ENCODE measurements at places on chromosomes 13 and 19.

DNA sequence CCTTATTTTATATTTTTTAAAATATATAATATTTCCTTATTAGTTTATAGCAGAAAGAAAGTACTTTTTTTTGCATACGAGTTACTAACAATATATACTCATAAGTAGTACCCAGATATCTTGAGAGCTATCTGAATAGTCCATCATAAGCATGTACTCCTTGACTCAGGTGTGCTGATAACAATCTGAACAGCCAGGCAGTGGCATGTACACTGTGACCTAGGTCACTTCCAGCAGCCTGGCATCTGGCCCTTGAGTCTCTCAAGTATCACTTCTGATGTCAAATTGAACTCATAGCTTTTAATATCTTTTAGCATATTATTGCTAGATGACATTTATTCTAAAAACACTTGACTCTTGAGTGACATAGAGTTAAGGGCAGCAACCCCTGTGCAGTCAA lies 1576.7 kb downstream of the SLITRK1 start:
- no peak for DNase-seq

DNA sequence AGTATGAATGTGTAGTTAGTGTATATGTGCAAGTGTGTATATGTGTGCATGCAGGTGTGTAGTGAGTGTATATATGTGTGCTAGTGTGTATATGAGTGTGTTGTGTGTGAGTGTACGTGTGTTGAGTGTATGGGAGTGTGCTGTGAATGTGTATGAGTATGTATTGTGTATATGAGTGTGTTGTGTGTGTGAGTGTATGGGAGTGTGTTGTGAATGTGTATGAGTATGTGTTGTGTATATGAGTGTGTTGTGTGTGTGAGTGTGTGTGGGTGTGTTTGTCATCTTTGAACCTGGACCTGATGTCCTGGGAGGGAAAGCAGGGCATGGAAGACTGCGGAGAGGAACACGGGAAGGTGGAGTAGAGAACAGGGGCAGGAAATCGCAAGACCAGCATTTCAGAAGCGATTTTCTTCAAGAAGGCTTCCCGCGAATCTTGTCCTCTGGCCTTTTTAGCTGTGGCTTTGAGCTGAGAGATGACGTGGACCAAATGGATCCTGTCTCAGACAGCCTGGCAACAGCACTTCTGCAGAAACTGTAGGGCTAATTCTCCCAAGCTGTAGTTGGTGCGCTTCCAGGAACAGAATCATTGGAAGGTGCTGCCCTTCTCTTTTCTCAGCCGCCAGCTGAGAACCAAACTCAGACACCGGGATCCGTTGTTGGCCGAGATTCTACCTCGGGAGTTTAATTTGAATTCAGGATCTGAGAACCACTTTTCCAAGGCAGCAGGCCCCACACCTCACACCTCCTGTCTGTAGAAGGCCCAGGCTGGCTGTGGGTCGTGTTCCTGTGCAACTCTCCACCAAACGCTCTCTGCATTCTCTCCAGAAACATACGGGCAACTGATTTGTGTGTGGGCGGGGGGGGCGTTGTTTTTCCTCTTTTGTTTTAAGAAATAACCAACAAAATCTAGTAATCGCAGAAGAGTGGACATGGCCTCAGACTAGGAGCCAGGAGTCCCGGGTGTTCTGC lies 94.7 kb upstream of the RAP2A start:
- peak; percentile 86 for DNase-seq

GRCh38 chr13:67402546-67402945 lies 172.4 kb upstream of the PCDH9 start:
- no peak for DNase-seq

DNA sequence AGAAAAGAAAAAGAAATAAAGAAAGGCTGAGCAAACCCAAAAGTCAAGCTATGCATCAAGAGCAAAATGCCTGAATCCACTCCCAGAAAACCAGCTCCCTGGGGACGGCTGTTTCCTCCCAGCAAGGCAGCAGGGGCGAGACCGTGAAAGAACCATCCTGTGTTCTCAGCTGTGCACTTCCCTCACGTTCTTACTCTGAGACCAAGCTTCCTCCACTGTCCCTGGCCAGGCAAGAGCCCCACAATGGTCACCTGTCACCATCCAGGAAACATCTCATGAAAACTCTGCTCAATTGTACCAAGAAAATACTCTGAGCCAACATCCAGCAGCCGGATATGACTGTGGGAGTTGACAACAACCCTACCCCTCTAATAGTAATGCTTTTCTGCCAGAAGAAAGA lies 22.9 kb downstream of the RAB20 start:
- DNase-seq, result no peak

DNA sequence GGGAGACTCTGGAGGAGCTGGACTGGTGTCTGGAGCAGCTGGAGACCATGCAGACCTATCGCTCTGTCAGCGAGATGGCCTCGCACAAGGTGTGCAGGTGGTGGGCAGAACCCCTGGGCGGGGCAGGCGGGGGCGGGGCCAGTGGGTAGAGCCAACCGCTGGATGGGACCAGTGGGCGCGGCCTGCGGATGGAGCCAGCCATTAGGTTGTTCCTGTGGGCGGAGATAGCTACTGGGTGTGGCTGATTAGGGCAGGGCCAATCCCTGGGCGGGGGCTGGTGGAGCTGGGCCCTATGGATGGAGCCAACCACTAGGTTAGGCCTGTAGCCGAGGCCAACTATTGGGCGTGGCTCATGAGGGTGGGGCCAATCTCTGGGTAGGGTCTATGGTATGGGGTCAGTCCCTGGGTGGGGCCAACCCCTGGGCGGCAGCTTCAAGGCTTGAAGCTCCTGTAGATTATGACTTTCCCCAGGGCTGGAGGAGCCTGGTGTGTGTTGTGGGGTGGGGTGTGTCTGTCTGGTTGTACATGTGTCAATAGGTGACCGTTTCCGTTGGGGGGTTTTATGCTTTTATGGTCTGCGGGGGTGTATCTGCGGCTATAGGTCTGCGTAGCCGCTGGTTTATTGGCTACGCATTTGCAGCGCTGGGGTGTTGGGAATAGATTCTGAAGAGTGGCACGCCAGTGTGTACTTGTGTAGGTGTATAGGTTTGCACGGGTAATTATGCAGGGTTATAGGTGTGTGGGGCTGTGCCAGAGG lies 30.7 kb downstream of the PDE4A start:
- DNase-seq, result no peak

GRCh38 chr13:48234566-48235340 lies 1.7 kb downstream of the ITM2B start:
- DNase-seq, result no peak

- no peak for DNase-seq
These were observed 4.0 kb upstream of the TSPAN16 start for GRCh38 chr19:11291991-11292390.

DNA sequence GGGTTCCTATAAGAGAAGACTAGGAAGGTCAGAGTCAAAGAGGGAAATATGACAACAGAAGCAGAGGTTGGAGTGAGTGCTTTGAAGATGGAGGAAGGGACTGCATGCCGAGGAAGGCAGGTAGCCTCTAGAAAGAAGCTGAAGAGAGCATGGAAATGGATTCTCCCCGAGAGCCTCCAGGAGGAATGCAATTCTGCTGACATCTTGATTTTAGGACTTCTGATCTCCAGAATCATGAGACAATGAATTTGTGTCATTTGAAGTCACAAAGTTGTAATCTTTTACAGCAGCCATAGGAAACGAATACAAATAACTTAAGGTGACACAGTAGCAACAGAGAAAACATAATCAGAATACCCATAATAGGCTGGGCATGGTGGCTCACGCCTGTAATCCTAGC lies 69.2 kb upstream of the UBAC2 start:
- DNase-seq, result no peak

DNA sequence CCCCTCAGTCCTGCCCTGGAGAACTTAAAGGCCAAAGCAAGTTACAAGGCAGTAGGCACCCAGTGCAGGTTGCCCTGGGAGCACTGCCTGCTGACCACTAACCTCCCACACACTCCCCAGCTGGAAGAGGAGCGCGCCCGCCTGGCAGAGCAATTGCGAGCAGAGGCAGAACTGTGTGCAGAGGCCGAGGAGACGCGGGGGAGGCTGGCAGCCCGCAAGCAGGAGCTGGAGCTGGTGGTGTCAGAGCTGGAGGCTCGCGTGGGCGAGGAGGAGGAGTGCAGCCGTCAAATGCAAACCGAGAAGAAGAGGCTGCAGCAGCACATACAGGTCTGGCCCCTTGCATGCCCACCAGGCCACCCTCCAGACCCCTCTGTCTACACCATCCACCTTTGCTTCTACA lies 61.1 kb downstream of the KCNC3 start:
- no peak for DNase-seq

Data from GM04504 (cell line).